ENCODE measurements at places on chromosomes 5 and 9.

DNA sequence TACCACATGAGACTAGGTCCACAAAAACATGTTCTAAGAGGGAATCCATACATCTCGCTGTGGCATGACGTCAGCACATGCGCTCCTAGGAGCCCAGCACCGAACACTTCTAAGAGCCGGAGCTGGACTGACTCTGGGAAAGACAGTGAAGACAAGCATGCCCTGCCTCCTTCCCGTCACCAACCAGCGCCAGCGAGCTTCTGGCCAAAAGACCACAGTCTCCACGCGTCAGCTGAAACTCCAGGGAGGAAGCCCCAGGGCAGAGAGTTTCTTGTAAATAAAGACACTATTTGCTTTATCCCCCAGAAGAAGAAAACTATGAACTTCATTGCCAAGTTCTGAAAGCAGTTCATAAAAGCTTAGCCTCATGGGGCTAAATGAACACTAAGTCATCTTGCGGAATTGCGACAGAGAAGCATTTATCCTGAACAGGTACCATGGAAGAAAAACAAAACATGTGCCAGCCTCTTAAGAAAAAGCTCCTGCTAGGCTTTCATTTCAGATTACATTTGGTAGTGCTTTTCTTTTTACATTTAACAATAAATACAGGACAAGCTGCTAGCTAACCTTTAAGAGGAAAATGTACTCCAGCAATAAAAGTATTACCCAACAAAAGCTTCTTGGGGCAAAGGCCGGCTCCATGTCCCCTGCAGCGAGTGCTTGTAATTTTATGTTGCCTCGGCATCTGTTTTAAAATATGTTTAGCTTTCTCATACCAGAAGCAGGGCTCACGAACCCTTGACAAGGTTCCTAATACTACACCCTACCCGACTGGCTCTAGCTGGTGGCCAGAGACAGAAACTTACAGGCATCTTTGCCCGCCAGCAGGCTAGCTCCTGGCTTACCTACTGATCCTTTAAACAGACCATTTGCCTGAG, 96.5 kb downstream of the PRRT1B start:
- no peak for DNase-seq

DNA sequence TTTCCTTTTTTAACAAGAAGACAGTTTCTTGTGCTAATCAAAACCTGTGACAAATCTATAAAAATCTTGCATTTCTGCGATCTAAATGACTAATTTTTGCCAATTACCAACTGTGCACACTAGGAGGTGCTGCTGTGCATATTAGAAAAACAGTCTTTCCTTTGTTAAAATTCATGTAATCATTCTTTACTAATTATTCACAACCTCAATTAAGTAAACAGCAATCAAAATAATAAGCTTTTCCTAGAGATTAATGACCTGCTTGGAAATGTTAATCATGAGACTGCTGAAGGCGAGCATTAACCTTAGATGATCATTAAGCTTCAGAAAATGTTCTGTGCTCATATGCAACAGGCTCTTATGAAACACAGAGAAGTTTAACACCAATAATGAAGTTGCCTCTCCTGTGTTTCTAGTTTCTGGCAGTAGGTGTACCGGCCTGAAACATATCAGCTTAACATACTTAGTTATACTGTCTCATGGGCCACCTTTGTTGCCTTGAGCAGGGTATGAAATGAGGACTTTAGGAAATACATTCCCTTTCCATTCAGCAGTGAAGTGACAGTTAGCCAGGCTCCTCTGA, 17.7 kb downstream of the RFESD start:
- no peak for DNase-seq

DNA sequence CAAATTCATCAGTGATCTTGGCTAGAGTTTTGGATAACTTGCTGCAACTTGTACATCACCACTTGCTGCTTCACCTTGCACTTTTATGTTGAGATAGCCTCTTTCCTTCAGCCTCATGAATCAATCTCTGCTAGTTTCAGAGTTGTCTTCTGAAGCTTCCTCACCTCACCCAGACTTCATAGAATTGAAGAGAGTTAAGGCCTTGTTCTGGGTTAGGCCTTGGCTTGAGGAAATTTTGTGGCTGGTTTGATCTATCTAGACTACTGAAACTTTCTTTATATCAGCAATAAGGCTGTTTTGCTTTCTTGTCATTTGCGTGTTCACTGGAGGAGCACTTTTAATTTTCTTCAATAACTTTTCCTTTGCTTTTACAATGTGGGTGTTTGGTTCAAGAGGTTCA, 12.8 kb downstream of the FER start:
- DNase-seq = no peak

DNA sequence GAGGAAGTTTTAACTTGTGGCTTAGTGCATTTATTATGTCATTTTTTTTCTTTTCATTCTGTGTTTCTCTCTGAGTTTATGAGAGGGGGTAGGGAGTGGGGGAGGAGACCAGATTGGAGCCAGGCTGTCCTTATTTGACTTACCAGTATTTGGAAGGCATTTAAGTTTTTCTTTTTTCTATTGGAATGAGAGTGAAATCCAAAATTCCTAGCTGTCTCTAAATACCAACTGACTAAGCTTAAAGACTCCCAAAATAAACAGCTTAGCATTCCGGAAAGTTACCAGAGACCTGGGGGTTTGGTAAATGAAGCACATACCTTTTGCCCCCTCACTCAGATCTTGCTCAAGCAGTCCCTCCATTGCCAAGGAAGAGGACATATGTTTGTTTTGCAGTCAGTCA, 581.9 kb upstream of the BRINP1 start:
- DNase-seq = no peak

- no peak for DNase-seq
These were observed 25.2 kb downstream of the GFI1B start for GRCh38 chr9:133003671-133004090.

DNA sequence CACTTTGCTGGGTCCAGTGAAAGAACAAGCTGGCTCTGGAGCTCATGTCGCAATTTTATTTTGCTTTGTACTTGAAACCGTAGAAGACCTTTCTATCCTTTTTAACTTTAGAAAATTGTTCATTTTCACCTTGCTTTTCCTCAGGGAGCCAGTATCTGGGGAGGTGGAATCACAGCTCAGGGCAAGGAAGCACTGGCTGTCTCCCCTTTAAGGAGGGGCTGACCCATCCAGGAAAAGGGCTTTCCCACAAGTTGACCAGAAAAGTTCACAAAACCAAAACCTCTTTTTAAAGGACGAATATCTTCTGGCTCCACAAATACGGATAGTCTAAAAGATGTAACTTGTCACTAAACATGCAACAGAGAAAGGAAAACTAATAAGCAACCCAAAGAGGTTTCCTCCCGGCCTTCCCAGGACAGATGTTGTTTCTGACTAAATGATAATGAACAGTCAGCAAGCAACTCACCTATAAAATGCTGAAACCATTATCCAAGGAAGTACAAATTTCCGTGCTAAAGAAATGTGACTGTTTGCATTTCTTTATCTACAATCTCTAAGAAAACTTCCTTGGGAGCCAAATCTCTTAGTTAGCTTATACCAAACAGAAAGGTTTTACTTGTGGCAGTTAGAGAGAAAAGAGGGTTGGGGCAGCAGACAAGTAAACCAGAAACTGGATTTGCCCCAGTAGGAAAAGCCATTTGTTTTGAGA, 278.2 kb downstream of the PLK2 start:
- no peak for DNase-seq

DNA sequence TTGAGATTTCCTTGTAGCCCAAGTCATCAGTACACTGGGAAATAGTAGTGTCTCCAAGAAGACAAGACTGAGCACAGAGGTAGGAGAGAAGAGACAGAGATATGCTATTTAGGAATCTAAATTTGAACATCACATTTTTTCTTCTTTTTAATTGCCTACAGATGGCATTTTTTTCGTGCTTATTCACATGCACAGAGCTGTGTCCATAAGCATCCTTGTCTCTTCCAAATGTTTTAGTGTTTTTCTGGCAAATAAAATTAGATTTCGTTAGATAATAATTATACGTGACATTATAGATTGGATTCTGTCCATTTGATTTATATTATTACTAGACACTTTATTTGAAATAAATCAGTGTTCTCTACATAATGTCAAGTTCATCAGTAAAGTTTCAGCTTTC, 80.9 kb downstream of the PRR16 start:
- no peak for DNase-seq

GRCh38 chr5:134620634-134621033, 12.0 kb downstream of the SAR1B start:
- no peak for DNase-seq

- DNase-seq = no peak
These were observed 517.0 kb downstream of the AGTPBP1 start for GRCh38 chr9:85224729-85225128.

DNA sequence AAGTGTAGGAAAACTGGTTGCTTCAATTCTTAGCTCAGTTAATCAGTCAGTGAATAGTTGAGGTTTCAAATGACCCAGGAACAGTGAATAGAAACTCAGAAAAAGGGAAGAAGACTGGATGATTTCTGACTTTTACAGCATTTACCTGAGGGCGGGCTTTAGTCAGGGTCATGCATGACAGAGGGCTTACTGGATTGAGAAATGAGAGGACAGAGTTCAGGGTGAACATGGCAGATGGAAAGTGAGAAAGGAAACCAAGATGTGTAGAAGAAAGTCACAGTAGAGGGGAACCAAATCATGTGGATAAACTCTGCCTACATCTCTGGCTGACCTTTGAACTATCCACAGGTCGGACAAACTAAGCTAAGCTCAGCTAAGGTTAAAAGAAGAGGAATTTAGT, 596.0 kb downstream of the SEMA5A start:
- DNase-seq = no peak

- no peak for DNase-seq
These were observed 26.3 kb downstream of the CDK7 start for GRCh38 chr5:69261034-69261433.

DNA sequence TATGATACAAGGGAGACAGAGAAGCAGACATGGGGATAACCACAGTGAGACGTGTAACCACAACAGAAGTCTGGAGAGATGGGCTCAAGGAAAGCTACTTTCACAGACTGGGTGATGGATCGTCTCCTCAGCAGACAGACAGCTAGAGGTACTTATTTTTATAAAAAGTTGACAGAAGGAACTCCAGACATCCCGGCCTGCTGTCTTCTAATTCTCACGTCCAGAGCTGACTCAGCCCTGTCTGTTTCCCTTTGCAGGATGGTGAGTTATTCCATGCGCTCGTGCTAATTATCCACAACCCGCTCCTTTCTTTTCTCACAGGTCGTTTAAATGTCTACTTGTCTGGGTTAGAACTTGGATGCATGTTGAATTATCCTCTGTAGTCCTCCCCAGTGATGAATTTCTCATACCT, 304.5 kb downstream of the CWC27 start:
- peak; percentile 83 for DNase-seq

DNA sequence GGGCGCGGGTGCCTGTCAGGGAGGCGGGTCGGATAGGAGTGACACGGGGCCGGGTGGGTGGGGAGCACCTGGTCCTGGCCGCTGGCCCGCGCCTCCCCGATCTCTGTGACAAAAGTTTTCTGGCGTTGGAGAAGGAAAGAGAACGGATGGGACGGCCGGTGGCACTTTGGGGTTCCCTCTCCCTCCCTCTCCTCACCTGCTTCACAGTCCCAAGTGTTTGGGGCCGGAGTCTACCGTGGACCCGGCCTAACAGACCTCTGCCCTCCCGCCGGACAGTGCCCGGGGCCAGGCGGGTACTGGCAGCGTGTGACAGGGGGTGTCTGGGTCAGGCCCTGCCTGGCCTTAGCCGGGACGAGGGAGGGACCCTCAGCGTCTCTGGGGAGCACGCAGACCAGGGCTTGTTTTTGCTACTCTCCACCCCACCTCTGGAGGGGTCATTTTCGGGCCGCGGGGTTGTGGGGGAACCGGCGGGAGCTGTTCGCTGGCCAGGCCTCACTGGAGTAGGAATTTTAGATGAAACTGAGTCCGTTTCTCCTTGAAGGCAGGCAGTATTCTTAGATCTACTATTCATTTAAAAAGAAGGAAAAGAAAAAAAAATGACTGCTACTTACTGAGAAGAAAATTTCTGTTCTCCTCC, 1.7 kb downstream of the PRDM6 start:
- DNase-seq = no peak

DNA sequence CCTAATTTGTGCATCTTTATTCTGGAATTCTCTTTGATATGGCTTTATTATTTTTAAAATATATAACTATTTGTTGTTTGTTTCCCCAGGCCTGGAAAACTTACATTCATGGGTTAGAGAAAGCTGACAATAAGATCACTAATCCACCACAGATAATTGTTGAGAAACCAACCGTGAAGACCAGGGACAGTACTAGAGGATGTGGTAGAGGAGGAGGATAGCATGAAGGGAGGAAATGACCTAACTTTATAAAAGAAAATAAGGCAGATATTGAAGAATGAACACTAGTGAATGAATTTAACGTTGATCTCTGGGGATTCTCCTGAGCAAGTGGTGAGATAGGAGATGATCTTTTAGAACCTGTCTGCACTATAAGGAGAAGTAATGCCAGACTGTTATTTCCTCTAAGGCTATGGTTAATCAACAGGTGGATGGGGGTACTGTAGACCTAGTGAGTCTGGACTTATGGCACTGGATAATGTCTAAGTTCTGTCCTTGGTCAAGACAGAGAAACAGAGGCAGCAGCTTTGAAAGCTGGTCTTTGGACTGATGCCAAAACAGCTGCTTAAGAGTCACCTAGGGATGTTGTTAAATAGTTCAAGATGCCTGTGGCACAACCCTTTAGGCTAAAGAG, 52.4 kb downstream of the NREP start:
- DNase-seq = no peak

GRCh38 chr5:142441616-142442015, 116.8 kb upstream of the SPRY4 start:
- DNase-seq = no peak

GRCh38 chr5:132909702-132910101, 36.2 kb downstream of the LEAP2 start:
- no peak for DNase-seq

Data from NCI-H524 treated with DMSO at 0.1 percent for 48 hours (cell line).